Right lung (tissue), 10 donors: ENCODE measurements at places on chromosomes 4 and X. TPM values are rescaled to one million over a fixed set of nuclear protein-coding genes. Genes with fewer than 3 reads are reported as not detected.

DNA sequence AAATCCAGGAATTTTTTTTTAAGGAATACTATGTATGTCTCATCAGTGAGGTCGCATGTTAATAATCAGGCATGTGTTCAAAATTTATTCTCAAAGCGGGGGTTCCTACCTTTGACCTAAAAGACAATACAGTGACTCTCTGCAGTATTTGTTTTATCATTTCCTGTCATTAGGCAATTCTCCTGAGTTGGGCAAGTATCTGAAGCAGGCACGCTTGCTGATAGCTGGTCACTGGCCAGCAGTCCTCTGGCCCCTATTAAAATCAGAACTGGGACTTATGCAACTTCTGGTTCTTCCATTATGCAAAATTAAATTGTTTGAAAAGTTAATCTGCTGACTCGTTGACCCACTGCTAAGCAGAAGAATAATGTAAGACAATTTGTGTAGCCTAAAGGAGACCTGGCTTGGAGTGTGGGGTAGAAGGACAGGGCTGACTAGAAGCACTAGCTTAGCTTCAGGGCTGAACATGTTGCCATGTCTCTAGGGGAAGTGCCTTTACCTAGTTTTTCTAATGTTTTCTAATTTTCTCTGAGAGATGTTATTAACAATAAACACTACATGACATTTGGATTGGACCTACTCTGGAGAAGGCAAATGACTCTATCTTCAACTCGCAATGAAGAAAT is 36.0 kb upstream of the GABRA2 start:
- DNase-seq: peak; percentile 1

The GC gene
- 10.1 TPM for polyA plus RNA-seq

GRCh38 chrX:113929004-113929403 is 654.9 kb upstream of the HTR2C start:
- DNase-seq: no peak

The OSTC gene
- 251 TPM for polyA plus RNA-seq

- DNase-seq: no peak
These were observed 162.3 kb downstream of the SPRY1 start for GRCh38 chr4:123558865-123559264.
